NCI-H2029 treated with DMSO at 0.1 percent for 48 hours (cell line): ENCODE measurements at places on chromosomes 3 and 15.
A peak's percentile ranks its signal among the peaks of the same experiment; 100 is the strongest.

GRCh38 chr3:128253150-128253549 lies 99.9 kb downstream of the EEFSEC start:
- DNase-seq, result no peak

DNA sequence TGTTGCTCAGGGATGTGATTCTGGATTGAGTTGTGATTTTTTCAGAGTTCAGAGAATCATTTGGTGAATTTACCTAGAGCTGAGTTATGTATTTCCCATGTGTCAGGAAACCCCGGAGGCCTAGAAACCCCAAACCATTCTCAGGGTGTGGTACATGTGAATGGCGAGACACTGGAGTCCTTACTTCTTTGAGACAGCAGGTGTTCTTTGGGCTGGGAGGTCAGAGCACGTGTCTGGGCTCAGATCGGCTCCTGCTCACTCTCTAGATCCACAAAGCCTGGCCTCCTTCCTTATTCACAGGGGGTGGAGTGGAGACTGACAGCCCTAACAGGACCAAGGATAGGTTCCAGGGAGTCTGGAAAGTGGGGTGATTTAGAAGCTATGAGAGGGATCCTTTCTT lies 145.8 kb downstream of the CHDH start:
- DNase-seq, result no peak

DNA sequence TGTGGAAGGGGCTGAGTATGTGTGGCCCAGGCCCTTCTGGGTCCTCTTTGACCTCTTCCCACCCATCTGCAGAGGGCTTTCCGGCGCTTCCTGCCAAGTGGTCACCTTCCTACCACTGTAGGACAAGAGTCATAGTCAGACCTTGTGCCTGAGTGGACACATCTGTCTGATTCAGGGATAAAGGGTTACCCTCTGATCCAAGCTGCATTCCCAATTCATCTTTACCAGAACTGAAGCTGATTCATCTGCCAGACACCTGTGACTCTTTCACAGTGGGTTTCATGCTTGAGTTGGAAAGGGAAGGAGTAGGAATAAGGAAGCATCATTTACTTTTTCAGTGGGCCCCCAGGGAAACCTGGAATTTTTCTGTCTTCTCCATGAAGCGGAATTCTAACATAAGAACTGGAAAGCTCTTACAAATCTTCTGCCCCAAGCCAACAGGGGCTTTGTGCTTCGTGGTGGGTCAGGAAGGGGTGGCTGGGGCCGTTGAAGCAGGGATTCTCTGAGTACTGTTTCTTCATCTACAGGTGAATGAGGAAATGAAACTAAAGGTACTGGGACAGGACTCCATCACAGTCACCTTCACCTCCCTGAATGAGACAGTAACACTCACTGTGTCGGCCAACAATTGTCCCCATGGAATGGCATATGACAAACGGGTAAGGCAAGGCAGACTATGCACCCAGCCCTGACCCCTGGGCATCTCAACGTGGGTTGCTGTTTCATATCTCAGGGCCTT lies 46.4 kb downstream of the C3orf20 start:
- DNase-seq, result no peak

DNA sequence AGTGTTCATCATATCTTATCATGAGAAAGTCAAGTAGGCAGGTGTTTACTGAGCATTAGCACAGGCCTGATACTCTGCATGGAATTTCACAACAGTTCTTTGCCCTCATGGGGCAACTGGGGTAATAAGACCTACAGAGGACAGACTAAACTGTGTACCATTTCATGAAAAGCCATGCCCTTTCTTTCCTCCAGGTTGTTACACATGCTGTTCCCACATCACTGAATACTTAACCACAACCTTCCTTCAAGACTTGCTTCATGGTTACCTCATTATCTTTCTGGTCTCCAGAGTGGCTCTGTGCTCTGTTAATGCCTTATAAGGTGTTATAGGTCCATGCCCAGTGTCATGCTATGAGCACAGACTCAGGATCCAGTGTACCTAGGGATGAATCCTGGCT lies 28.2 kb upstream of the RSL24D1 start:
- DNase-seq, result no peak

DNA sequence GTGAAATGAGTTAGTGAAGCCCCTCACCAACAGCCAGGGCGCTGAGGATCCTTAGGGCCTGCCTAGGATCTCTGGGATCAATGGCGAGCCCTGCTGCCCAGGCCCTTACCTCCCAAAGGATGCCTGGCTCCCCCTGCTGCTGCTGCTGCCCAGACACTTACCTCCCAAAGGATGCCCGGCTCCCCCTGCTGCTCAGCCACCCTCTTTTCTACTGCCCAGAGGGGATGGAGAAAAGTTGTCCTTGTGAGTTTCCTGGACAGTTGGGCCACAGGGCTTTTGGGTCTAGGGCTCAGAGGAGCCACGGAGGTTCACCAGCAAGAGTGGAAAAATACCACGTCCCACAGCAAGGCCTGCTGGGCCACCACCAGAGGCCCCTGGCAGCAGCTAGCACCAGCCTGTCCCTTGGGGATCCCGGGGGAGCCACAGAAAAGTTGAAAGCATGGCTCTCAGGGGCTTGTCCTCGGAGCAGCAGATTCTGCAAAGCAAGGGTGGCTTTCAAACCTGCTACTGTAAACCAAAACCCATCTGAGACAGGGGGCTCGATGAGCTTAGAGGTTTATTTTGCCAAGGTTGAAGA lies 59.4 kb downstream of the SLC6A6 start:
- peak; percentile 25 for DNase-seq

DNA sequence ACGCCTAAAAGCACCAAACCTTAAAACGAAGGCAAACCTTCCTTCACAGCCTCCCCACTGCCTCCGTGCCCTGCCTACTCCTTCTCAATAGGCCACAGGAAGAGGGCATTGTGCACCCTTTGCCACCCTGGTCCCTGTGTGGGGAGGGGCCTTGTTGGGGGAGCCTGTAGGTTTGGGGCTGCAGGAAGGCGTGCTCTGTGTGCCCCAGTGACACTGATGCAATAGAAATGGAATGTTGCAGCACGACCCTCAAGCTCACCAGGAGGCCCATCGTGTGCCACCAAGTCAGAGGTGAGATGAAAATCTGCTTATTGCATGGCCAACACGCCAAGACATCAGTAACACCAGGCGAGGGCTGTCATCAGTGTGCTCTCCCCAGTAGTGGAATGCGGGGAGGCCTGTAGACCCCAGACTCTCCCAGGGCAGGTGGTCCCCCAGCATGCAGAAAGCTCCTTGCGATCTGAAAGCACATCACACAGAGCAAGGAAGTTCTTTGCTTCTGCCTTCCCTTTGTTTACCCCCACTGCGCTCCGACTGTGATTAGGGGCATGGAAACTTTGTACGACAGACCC lies 86.2 kb downstream of the ASB7 start:
- DNase-seq, result no peak

DNA sequence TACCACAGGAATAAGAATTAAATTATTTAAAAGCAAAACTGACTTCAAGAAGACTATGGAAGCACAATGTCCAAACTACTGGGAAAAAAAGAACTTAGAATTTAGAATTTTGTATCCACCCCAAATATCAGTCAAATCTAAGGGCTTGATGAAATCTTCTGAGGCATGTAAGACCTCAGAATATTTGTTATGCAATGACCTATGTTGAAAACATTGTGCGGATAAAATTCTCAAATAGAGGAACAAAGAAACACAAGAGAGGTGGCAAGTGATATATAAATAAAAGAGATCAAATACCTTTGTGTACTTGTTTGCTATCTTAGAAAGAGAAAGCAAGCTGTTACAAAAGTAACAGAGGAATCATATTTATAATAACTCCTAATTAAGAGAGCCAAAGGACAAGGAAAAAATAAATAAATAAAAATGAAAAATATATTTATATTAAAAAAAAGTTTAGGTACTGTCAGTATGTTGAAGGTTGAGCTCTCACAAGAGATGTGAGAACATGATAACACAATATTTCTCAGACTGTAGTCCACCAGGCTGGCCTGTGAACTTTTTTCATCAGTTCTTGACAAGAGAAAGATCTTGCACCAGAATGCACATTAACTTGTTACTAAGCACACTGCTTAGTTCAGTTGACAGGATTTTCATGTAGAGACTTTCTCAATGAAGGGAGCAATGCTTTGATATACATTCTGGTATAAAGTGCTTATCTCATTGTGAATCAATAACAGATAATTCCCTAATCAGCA lies 50.0 kb downstream of the CPA3 start:
- no peak for DNase-seq

DNA sequence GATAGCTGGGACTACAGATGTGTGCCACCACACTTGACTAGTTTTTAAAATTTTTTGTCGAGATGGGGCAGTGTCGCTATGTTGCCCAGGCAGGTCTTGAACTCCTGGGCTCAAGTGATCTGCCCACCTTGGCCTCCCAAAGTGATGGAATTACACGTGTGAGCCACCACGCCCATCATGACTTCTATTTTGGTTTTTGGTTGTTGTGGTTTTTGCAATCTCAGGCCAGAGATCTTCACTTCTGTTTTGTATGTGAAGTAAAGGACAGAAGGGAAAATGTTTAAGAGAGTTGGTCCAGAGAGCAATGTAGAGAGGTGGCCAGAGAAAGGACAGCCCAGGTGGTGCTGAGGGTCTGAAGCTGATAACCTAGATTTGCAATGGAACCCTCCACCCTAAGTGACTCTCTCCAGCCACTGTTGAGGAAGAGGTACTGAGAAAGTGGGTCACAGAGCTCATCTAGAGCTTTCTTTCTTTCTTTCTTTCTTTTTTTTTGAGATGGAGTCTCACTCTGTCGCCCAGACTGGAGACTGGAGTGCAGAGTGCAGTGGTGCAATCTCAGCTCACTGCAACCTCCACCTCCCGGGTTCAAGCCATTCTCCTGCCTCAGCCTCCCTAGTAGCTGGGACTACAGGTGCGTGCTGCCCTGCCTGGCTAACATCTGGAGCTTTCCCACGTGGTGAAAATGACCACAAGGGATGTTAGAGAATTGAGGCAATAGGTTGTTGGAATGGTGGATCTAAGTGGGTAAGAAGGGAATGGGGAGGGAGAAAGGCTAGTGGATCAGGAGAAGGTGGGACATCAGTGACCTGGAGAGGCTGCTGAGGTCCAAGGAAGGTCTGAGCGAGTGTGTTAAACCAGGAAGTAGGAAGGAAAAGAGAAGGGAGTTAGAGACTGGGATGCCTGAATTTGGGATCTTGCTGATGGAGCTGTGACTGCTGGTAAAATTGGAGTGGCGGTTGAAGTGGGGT lies 22.4 kb upstream of the SEMA4B start:
- DNase-seq, result no peak

GRCh38 chr3:153437666-153438065 lies 275.6 kb downstream of the RAP2B start:
- DNase-seq, result no peak

- no peak for DNase-seq
These were observed 17.4 kb downstream of the AADACL2 start for GRCh38 chr3:151751161-151751560.

DNA sequence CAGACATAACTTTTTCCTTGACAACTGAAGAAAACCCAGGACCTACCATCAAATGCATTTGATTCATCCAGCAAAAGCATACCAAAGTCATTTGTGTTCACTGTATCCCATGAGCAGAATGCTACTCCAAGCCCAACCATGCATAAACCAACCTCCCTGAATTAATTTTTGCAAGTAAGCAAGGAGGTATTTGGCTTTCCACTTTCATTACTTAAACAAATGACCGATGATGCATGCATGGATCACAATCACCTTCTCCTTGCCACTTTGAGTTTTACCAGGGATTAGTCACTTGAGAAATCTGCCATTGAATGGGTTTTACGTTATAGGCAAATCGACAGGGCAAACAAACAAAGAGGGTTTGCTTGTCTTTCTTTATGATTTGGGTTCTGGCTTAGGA lies 214.8 kb downstream of the FMN1 start:
- no peak for DNase-seq

- DNase-seq, result no peak
These were observed 2.3 kb upstream of the GOLGA8A start for GRCh38 chr15:34439878-34440277.

- DNase-seq, result no peak
These were observed 11.9 kb downstream of the FYCO1 start for GRCh38 chr3:45983770-45984169.

GRCh38 chr3:24160424-24161095 lies 215.5 kb downstream of the NR1D2 start:
- no peak for DNase-seq

GRCh38 chr3:111951032-111951431 lies 27.8 kb upstream of the ABHD10 start:
- no peak for DNase-seq

DNA sequence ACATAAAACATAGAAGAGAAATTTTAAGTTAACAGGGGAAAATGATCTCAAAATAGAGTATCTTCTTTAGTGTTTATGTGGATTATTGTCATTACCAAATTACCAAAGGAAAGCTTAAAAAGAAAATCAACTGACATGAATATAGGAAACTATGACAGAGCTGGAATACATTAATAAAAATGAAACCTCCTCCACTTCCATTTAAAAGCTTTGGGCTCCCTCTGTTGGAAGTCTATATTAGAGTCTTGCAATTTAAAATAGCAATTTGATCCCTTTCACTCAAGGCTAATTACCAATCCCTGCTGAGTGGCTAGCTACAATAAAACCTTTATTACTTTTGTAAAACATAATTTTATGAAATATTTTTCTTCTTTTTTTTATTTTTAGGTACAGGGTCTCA lies 61.4 kb upstream of the IMPG2 start:
- peak; percentile 28 for DNase-seq

GRCh38 chr3:8650583-8651416 lies 6.2 kb upstream of the SSUH2 start:
- no peak for DNase-seq

DNA sequence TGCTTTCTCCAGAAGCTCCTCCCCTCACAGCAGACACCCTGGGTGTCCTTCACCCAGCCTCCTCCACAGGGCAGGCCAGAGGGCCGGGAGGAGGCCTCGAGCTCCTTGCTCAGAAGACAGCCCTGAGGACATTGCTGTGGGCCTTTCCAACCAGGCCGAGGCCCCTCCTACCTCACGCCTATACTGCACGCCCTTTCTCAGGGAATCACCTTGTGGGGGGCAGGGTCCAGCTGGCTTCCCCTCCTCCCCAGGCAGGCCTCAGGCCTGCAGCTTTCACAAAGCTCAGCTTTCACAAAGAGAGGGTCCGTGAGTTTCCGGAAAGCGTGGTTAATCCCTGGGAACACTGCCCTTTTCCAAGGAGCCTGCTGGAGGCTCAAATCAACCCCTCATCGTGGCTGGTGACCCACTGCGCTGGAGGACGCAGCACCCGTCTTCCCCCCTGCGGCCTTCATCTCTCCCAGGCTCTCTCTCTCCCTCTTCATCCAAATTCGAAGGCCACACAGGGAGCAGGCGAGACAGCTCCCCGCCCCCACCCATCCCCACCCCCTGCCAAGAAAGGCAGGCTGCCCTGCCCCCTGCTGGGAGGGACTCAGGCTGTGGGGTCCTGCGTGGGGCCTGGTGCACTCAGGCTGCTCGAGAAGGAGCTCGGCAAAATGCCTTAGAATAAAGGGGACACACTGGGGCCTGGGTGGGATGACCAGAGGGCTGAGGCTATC lies 79.4 kb downstream of the OCA2 start:
- DNase-seq, result no peak

- DNase-seq, result peak; percentile 41
These were observed at the start of gene SH3BP5 for GRCh38 chr3:15332405-15333098. TSS of gene SH3BP5 (minus strand) at chr3:15332586. CDS start at chr3:15332408, 178 bp downstream.

DNA sequence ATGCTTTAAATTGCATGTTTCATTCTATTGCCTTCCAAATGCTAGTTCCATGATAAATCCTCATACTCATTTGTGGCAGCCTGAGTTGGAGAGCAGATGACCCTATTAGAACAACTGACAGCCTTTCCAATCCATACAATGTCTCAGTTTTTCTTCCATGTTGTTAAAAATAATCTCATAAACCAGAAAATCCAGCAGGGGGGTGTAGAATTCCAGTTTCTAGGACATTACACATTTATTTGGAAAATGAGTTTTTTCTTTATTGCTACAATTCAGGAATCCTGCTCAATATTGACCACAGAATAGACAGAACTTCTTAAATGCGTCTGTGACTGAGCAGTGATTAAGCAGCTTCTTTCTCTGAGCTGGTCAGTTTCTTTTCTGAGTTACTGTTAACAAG lies 174.2 kb upstream of the ATP10A start:
- no peak for DNase-seq
